ENCODE measurements at places on chromosomes 6 and 20.

- peak; percentile 86 for DNase-seq
Measured at GRCh38 chr6:33080127-33081089, 4.6 kb downstream of the HLA-DPB1 start.

DNA sequence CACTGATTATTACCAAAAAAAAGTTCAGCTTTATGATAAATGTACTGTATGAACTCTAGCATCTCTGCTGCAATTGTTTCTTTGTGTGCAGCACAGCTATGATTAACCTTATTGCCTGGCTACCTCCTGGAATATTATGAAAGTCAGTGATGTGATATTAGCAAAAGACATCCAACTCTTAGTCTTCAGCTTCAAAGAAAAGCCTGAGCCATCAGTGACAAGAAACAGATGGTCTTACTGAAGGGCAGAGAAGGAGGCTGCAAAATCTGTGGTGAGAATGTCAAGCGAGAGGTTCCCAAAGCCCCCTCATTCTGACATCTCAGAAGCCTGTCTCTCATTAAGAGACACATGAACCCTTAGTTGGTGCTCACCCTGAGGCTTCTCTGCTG, 89.4 kb upstream of the TNFAIP3 start:
- no peak for DNase-seq

GRCh38 chr6:152673236-152673635, 24.5 kb upstream of the MYCT1 start:
- DNase-seq = no peak

GRCh38 chr6:5843078-5843477, 163.6 kb downstream of the NRN1 start:
- no peak for DNase-seq

- no peak for DNase-seq
Measured at GRCh38 chr6:48176645-48177308, 65.8 kb upstream of the PTCHD4 start.

GRCh38 chr20:20063941-20064702, 11.8 kb downstream of the CFAP61 start:
- no peak for DNase-seq

DNA sequence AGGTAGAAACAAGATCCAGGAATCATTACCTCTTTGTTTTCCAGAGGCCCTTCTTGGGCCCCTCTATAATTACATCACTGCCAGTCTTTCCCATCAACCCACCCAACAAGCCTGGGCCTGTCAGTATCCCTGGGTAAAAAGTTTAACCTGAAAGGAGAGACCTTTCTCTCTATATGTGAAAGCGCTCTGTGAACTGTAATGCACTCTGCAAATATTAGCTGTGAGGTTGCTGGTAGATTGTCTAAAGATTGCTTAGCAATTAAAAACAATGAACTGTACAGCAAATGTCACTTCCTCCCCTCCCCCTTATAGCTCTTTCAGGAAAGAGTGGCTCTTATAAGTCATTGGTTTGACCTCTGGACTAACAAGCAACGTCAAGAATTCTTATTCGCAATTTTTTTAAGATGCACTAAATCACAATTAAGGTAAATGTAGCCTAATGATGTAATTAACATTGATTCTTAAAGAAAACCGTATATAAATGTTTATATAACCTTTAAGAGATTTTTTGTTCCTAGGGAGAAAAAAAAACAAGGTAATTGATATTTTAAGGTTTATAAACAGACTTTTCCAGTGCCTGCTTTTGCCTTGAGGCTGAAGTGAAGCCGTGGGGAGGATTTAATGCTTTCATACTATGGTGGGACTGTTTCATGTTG, 18.4 kb downstream of the ECT2L start:
- DNase-seq = no peak

GRCh38 chr20:6942266-6942665, 174.8 kb downstream of the BMP2 start:
- DNase-seq = no peak

GRCh38 chr20:25325073-25325472, 65.6 kb downstream of the ABHD12 start:
- peak; percentile 11 for DNase-seq

- no peak for DNase-seq
Measured at GRCh38 chr6:208938-209337, 83.3 kb upstream of the DUSP22 start.

- no peak for DNase-seq
Measured at GRCh38 chr20:5890773-5891441, 59.4 kb downstream of the TRMT6 start.

DNA sequence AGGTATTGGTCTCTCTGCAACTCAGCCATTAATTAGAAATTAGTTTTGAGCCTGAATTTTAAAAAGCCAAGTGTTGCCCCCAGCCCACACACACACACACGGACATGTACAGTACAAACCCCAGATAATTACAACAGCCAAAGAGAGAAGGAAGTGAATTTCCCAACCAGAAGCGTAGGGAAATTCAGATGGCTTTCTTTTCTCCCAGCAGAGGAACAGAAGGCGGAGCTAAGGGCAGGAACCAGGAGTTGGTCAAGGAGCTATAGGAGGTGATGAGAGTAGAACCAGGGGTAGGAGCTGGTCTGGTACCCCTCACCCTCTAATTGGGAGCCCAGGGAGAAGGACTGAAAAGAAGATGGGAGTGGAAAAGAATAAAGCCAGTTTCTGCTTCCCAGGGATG, 3.9 kb upstream of the ZBTB9 start:
- peak; percentile 37 for DNase-seq

DNA sequence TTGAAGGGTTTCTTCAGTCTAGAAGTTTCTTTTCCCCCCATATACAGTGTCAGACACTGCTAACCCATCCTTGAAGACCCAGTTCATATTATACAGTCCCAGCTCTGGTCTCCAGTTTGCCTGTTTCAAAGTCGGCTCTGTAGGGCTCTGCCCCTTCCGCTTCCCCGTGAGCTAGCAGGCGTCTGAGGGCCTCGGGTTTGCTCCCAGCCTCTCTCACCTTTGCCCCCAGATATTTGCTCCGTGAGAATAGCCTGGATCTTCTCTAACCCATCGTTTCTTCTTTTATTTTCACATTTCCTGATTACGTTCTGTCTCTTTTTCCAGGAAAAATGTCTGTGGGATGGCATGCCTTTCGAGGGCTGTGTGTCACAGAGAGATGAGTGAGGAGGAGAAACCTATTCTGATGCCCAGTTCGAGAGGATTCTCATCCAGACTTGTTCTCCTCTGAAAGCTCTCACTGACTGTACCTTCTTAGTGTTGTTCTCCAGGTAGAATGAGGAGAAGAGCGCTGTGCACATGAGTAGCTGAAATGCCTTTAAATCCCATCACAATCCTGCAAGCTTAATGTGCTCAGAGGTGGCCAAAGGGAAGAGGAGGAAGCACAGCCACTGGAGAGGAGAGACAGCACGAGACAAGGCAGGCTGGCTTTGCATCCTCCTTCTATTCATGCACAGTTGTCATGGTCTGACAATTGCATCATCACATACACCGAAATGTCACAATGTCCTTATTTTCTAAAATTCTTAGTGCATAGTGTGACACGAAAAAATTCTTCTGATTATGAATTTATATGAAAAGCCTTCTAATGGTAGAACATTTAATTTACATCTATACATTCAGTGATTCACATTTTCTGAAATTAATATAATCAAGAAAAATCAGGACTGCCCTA, 171.1 kb downstream of the FOXA2 start:
- DNase-seq = no peak

DNA sequence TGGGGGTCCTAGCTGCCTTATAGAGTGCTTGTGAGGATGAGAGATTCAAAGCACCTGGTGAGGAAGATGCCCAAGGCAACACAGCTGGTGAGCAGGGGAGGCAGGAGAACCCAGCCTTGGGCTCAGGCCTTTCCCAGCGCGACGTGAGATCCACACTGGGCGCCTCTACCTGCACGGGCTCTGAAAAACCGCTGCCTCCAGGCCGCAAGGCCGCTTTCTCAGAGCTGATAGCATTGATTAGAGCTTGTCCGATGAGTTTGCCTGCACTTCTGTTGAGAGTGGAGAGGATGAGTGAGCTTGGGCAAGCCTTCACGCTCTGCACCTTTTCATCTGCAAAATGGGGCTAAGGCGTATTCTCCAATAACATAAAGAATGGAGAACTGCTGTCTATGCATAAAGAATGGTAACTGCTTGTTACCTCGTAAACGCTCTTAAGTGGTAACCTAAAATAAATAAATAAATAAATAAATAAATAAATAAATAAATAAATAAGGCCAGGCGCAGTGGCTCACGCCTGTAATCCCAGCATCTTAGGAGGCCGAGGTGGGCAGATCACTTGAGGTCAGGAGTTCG, 916 bp downstream of the PABPC1L start:
- DNase-seq = peak; percentile 62

GRCh38 chr6:169253337-169254238, at the start of gene THBS2:
Gene THBS2 (minus strand): TSS chr6:169253846. CDS start chr6:169250784, 3,062 bp downstream.
- DNase-seq = peak; percentile 75

DNA sequence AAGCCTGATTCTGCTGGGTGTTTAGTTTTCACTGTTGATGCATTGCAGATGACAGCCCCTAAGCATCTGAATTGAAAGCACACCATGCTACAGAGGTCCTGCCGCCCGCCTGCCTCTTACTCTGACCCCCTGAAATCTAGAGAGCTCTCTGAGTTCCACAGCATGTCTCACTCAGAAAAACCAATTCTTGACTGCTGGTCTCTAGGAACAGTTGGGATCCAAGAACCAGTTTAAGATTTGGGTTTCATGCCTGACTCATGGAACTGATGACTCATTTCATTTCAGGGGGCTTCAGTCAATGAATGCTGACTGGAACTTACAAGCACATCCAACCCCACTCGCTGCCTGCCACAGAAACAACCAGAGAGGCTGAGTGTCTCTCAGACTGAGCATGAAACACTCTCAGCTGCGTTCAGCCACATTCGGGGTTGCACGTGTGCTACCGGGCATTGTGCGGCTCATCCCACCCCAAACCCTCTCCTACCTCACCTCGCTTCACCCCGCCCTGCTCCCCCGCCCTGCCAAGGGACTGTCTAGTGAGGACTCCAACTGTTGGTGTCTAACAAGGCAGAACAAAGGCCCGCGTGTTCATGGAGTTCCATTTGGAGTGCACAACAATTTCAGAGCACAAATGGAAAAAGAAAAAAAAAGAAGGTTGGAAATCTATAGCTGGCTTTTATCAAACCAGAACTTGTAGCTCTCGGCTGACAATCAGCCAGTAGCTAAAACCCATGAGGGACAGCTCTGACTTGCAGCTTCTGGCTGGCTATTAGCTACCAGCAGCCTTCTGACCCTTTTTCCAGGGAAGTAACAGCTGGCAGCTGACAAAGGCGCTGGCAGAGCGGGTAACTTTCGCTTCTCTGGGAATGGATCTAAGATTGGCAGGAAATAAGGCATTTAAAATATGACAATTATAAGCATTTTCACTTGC, 20.0 kb upstream of the TRAF3IP2 start:
- no peak for DNase-seq

DNA sequence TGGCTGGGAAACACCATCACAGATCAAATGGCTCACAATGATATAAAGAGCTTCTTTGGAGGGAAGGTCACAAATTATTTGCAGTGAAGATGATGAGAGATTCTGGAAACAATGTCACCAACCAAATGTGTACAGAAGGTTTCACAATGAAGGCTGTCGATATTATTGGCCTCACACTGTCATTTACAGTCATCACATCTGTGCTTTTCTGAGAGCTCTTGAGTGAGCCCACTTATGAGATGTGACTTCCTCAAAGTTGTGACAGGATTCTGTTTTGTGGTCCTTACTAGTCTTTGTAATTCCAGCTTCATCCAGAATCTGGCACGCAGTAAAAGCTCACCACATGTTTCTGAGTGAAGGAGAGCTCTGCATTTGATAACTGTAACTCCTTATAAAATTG, 133.6 kb downstream of the LMBRD1 start:
- DNase-seq = no peak

GRCh38 chr20:2874456-2874855, 1.2 kb downstream of the PTPRA start:
- no peak for DNase-seq

Measured in H7 (cell line).